ENCODE measurements at places on chromosomes 2 and 18.

- DNase-seq = no peak
Measured at GRCh38 chr2:197914778-197915177, 110.4 kb downstream of the PLCL1 start.

GRCh38 chr2:26483027-26483326 is 5.1 kb upstream of the OTOF start:
- no peak for DNase-seq

GRCh38 chr2:64942693-64943092 is 46.5 kb upstream of the SLC1A4 start:
- no peak for DNase-seq

- no peak for DNase-seq
Measured at GRCh38 chr18:54877076-54877475, 48.8 kb downstream of the RAB27B start.

GRCh38 chr2:235324324-235324723 is 169.5 kb upstream of the AGAP1 start:
- DNase-seq = no peak

GRCh38 chr2:148922062-148922461 is 47.0 kb downstream of the KIF5C start:
- DNase-seq = no peak

GRCh38 chr2:111167076-111167862 is 46.6 kb downstream of the BCL2L11 start:
- no peak for DNase-seq

GRCh38 chr2:193895226-193895625 is 1700.5 kb upstream of the TMEFF2 start:
- DNase-seq = no peak

DNA sequence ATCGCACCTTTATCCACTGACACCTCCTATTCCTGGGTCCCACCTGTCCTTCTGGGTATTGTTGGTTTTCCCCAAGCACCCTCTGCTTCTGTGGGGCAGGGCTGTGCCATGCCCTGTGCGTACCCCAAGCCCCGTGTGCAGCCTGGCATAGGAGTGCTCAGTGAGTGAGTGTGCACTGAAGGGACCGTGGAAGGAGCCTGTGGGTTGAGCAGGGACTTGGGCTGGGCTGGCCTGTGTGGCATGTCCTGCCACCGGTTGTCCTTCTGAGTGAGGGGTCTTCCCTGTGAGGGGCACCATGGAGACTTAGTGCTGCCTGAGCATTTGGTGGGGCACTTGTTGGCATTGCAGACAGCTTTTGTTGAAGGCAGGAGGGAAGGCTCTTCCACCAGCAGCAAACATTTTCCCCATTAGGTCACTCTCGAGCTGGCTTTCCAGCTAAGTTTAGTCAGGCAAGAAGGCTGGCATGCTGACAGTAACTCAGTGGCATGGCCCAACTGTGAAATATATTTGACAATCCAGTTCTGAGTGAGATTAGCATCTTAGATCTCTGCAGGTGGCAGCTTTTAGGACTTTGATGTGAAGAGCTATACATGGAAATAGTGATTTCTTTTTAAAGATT is 64.7 kb downstream of the LPIN1 start:
- DNase-seq = no peak

DNA sequence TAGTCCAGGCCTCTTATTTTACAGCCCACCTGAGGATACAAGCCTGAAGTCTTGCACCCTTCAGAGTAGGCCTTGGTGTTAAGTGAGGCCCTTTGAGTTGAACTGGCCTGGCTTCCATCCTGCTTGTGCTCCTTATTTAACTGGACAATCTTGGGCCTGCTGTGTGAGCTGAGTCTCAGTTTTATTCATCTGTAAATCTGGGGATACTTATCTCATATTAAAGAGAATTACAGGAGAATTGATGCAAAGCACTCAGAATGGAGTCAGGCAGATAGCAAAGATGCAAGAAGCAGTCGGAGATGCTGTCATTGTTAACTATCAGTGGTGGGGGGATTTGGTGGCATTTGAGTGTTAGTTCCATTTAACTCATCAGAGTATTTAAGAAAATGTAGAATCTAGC is 36.8 kb downstream of the MFSD6 start:
- no peak for DNase-seq

GRCh38 chr2:73285159-73285739 is 971 bp upstream of the FBXO41 start:
- DNase-seq = no peak

GRCh38 chr18:60090170-60090569 is 190.4 kb downstream of the PMAIP1 start:
- no peak for DNase-seq

DNA sequence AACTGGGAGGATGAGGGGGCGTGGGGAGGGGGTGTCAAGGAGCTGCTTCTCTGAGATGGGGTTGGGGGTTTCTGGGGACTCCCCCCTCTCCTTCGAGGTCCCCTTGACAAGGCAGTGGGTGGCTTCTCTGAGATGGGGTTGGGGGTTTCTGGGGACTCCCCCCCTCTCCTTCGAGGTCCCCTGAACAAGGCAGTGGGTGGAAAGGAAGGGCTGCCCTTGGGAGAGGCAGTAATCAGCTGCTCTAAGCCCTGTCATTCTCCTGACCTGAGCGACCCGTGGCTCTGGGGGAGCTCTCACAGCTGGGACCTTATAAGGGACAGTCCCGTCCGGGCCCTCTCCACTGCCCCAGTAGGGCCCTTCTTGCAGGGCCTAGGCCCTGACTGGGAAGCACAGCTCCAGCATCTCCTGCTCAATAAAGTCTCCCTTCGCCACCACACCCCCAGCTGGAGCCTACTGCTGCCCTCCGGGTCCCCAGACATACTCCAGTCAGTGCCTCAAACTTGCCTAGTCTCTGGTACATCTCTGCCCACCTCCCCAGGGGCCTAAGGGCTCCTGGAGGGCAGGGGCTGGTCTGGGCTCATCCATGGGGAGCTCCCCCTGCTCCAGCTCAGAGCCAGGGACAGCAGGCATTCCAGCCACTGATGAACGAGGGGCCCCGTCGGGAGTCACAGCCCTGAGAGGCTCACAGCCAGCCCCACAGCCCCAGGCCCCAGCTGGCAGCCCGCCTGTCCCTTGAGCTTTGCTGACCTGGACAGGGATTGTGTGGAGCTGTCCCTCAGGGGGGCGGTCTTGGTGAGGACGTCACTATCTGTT is 2.8 kb downstream of the GAREM2 start:
- no peak for DNase-seq

DNA sequence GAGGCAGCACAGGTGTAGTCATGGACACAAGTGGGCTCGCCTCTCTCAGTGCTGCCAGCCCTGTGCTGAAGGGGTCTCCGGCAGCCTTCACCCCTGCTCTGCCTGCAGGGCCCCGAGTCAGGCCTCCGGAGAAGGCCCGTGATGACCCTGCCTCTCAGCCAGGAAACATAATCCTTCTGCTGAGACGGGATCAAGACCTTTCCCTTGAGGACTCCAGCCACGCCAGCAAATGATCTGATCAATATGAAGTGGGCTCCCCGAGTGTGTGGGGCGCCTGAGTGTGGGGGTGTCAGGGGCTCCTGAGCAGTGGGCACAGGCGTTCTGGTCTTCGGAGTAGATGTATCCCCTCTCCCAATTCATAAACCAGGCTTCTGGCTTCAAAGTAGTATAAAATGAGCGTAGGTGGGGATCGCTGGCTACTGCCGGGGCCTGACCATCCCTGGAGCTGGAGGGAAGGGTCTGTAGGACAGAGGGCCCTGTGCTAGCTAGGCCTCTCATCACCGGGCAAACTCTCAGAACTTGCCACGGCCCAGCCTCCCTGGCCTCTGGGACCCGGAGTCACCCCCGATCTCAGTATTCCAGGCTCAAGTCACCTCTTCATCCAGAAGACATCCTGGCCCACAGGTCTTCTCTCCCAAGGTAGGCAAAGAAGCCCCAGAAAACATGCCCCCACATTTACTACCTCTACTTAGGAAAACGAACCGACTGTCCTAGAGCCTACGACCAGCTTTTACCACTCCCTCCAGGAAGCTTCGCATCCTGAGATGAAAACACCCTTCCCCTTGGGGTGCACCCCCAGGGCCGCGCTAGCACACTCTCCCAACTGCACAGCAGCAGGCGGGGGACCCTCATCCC is 33.6 kb downstream of the CRACDL start:
- no peak for DNase-seq

- no peak for DNase-seq
Measured at GRCh38 chr18:29087616-29088246, 910.8 kb upstream of the CDH2 start.

DNA sequence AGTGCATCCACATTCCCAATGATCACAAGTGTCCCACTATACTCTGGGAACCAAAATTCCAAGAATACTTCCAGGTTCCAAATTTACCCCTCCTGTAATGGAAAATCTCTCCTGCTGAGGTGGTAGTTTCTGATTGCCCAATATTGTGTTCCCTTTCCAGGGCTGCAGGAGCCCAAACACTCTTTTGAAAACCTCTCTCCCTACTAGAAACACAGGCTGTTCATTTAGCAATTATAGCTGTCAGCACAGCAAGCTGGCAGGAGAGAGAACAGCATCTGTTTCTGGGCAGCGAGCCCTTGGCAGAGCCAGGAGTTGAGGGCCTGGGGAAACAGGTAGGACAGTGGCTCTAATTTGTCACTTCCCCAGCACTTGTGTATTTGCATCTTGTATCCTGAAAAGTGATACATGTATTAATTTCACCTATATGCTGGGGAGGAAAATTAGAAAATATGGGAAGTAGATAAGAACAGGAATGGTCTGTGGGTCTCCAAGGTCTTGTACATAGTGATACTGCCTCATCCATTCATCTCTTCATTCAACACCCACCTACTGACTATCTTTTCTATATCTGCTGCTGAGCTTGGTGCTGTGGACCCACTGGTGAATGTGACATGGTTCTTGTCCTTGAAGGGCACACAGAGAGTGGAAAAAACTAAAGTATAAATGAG is 16.9 kb upstream of the PAIP2B start:
- no peak for DNase-seq

GRCh38 chr2:21981127-21981526 is 857.4 kb downstream of the TDRD15 start:
- no peak for DNase-seq

- no peak for DNase-seq
Measured at GRCh38 chr2:119117891-119118882, 40.4 kb downstream of the C1QL2 start.

GRCh38 chr2:20207051-20207450 is 17.9 kb downstream of the SDC1 start:
- no peak for DNase-seq

DNA sequence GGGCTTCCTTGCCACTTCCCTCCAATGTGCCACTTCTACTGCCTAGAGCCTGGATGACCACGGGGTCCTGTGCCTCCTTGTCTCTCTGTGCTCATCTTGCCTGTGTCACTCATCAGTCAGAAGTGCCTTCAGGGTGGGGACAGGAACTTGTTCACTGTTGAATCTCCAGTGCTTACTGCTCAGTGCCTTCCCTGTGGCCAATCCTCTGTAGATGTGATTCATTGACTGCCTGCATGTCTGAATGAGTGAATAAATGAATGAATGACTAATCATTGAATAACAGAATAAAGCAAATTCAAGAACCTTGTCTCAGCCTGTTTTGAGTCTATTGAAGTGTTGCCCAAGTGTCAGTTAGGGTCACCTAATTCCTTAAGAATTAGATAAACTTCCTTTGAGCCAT is 42.3 kb upstream of the FAM136A start:
- no peak for DNase-seq

- no peak for DNase-seq
Measured at GRCh38 chr18:22349317-22349898, 68.3 kb downstream of the CTAGE1 start.

DNA sequence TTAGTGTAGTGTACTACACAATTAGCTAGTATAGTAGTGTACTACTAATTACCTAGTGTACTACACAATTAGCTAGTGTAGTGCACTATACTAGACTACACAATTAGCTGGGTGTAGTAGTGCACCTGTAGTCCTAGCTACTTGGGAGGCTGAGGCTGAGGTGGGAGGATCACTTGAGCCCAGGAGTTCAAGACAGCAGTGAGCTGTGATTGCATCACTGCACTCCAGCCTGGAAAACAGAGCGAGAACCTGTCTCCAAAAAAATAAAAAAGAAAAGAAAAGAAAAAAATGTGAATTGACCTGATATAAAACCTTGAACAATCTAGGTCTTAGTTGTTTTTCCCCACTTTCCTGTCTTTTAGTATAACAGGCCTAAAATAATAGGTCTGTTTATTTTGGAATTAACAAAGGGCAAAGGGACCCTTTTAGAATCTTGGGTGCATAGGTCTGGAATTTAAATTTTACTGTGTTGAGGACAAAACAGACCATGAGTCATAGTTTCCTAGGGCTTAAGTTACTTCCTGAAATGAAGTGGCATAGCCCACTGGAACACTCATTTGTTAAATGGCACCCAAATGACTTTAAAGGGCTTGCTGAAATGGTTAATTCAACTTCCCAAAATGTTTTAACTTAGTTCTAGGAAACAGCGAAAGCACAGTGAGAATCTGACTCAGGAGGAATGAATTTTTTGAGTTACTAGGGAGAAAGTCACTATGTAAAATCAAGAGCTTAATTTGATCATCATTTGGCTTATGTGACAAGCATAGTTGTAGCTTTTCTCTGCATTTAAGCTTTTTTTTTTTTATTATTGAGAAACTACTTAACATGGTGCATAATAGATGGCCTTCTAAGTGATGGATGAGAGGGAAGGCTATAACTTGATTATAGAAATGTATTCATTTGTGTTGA is 50.7 kb upstream of the ARL5A start:
- no peak for DNase-seq

DNA sequence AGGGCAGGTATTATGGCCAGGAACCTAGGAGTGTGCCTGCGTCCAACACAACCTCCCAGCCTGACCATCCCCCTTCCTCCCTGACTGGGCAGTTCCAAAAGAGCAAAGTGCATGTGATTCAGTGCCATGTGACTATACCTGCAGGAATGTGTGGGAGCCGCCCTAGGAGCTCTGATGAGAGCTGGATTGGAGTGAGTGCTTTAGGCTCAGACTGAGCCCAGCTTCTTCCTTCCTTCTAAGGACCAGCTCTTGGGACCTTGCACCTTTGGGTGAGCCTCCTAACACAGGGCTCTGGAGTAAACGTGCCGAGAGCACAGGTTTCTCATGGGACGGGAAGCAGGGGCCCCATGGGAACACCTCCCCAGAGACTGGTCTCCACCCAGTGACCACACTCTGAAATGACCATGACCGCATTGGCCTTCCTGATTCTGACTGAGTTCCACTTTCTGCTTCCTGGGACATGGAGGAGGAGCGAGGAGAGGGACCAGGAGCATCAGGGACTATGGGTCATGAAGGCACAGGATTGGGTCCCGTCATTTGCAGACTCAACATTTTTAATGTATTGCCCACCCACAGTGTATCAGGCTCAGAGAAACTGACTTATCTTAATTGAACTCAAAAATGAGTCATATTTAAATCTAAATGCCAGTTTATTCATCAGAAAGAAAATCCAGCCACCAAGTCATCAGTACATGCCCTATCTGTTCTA is 87.8 kb upstream of the BCL2L11 start:
- no peak for DNase-seq

DNA sequence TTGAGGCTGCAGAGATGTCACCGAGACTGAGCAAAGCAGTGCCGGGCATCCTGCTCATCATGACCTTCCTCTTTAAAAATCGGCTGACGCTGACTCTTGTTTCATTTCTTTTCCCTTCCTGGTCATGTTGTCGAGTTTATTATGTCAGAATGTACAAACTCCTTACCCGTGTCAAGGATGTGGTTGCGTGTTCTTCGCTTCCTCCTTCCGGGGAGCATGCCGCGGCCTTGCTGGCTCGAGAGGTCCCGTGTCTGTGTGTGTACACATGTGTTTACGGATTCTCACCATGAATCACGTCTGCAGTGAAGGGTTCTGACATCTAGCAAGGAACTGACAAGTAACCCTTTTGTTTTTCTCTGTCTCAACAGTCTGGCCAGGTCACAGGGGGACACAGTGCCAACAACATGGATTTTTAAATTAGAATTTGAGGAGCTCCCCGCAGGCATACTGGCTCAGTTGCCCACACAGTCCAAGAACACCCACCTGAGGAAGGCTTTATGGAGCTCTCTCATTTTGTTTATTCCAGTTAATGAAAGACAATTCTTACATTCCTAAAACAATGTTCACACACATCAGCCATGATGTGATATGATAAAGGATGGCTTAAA is 60.2 kb downstream of the MYT1L start:
- DNase-seq = no peak
